ENCODE measurements at places on chromosomes 5 and 9.

- no peak for DNase-seq
These were observed 38.9 kb downstream of the COL5A1 start for GRCh38 chr9:134680393-134681060.

DNA sequence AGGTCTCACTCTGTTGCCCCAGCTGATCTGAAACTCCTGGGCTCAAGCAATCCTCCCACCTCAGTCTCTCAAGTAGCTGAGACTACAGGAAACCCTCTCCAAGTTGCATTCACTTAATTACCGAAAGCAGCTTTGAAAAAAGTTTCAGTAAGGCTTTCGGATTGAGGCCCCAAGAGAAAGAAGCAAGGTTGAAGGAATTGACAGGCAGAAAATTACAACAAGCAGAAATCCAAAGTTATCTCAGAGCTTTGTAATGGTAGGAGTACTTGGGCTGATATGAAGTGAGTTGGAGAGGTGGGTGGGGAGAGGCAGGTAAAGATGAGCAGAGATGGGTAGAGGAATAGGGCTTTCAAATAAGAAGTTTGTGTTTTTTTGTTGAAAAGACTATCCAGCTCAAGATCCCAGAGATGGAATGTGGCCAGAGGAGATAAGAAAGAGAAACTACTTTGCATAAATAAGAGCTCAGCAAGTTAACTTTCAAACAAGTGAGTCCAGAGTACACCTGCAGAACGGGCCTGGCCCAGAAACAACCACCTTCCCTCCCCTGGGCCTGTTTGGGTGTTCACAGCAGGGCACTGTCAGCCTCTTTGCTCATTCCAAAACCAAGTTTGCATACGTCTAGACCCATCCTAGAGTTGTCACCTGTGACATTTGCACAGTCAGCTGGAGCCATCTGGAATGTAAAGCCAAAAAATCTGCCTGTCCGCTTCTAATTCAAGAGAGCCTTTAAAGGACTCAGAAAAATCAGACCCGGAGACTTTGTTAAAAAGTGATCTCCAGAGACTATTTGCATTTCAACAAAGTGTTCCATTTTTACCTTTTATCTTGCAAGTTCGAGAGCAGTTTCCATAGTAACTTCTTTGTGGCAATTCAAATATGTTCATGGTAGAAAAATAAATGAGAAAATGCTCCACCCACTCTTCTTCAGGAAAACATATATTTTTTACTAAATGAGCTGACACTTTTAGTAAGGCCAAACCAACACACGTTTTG is 2.2 kb upstream of the CLINT1 start:
- peak; percentile 80 for DNase-seq

DNA sequence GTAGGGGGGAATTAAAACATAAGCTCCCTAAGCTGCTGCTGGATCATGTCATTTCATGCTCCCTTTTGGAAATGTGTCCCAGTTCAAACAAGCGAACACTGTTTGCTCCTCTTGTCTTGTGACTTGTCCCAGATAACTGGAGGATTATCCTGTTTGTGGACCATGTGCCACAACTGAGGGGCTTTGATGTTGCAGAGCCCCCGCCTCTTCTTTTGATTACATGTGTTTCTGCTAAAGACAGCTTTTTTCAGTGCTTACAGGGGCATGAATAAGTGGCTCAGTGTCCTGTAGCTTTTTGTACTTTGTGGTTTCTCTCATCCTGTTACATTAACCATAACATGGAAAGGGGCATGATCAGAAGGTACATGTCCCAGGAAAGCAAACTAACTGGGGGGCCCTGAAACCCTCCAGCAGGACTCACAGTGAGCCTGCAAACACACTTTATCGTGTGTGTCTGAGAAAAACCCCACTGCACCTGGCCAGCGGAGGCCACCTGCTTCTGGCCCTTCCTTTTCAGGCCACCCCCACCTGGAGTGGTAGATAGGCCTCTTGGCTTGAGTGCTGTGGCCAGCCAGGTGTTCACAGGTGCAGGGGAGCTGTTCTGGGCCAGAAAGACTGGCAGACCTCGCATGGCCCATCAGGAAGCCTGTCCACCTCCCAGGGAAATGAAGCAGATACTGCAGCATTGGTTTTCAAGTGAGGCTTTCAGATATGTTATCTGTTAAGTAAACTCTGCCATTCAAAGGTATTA is 285.6 kb downstream of the FANCC start:
- no peak for DNase-seq

GRCh38 chr5:107025712-107026497 is 644.8 kb downstream of the EFNA5 start:
- DNase-seq, result no peak

- DNase-seq, result no peak
These were observed 390.3 kb downstream of the TAF11L14 start for GRCh38 chr5:18024542-18024941.

DNA sequence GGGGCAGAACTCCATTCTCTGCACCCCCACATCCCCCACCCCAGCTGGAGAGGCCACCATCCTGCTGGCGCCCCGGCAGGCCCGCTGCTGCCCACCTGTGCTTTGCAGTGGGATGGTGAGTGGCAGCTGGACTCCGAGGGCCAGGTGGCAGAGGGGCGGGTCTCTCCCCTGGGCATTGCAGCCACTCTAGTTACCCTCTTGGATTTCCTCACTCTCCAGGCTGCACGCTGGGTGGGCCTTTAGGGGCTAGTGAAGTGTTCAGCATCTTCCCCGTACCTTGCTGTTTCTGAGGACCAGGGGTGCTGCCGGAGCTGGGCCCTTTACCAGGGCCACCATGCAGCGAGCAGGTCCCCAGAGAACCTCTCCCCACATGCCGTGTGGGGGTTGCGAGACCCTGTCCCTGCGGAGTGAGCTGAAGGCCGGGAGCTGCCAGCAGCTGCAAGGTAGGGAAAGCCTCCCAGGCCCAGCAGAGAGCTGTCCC is 88.4 kb upstream of the SH3PXD2B start:
- DNase-seq, result no peak

DNA sequence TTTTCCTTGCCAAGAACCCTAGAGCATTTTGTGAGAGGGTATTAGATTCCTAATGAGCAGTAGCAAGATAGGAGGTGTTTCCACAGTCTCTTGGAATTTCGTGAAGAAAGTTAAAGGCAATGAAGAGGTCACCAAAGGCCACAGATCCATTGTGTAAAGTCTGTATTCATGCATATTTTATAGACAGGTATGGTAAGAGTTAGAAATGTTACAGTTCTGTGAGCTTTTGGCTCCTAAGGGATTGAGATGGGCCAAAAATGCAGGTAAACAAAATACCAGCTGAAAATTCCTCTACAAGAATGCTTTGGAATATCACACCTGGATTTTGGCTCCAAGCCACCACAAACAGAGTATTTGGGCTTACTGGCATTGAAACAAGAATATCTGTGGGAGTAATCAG is 47.4 kb upstream of the FST start:
- DNase-seq, result no peak

DNA sequence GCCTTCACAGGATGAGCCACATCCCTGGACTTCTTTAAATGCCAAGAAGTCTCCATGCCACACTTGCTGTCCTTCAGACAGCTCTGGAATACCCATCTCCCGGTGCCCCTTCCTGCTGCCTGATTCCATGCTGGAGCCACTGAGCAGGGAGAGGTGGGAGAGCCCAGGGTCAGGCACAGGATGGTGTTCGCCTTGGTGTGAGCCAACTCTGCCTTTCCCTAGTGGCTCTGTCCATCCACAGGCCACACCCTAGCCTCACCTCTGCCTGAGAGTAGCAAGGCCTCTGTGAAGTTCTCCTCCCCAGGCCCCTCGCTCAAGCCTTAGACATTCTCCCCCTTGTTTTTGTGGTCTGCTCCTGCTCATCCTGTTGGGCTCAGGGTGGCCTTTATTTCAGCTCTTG is 54.2 kb upstream of the ANGPTL2 start:
- no peak for DNase-seq

- DNase-seq, result no peak
These were observed 84.7 kb upstream of the TBC1D2 start for GRCh38 chr9:98339987-98340800.

GRCh38 chr9:120845255-120845654 is 2.5 kb upstream of the PSMD5 start:
- DNase-seq, result no peak

GRCh38 chr9:1046639-1047572 is 3.3 kb upstream of the DMRT2 start:
- no peak for DNase-seq

GRCh38 chr5:143957455-143957854 is 145.5 kb downstream of the HMHB1 start:
- DNase-seq, result no peak

GRCh38 chr5:25963251-25964008 is 1075.0 kb downstream of the CDH9 start:
- DNase-seq, result no peak
